ENCODE measurements at places on chromosomes 11 and 22. TPM values are rescaled to one million over a fixed set of nuclear protein-coding genes. Genes with fewer than 3 reads are reported as not detected.

GRCh38 chr11:77361184-77361583 lies 59.7 kb upstream of the GDPD4 start:
- peak overlapping the region; percentile 10 for H3K27ac ChIP-seq
- no peak for DNase-seq
- H3K36me3 ChIP-seq = peaks cover 11% of the 10 kb centered on the region
- H3K4me1 ChIP-seq = peaks cover 9% of the 10 kb centered on the region
- H3K27me3 ChIP-seq = no peaks in the 10 kb centered on the region

Gene ANGPTL5
- not detected for total RNA-seq

Gene CFAP68
- total RNA-seq = 12.7 TPM

- no peak overlapping the region for H3K27ac ChIP-seq
- H3K27me3 ChIP-seq = no peaks in the 10 kb centered on the region
- no peak overlapping the region for H3K4me3 ChIP-seq
- DNase-seq = no peak
- peaks cover 7% of the 10 kb centered on the region for H3K4me1 ChIP-seq
- H3K36me3 ChIP-seq = no peaks in the 10 kb centered on the region
Observed at GRCh38 chr22:27063406-27063805, 406.0 kb downstream of the MIAT start.

DNA sequence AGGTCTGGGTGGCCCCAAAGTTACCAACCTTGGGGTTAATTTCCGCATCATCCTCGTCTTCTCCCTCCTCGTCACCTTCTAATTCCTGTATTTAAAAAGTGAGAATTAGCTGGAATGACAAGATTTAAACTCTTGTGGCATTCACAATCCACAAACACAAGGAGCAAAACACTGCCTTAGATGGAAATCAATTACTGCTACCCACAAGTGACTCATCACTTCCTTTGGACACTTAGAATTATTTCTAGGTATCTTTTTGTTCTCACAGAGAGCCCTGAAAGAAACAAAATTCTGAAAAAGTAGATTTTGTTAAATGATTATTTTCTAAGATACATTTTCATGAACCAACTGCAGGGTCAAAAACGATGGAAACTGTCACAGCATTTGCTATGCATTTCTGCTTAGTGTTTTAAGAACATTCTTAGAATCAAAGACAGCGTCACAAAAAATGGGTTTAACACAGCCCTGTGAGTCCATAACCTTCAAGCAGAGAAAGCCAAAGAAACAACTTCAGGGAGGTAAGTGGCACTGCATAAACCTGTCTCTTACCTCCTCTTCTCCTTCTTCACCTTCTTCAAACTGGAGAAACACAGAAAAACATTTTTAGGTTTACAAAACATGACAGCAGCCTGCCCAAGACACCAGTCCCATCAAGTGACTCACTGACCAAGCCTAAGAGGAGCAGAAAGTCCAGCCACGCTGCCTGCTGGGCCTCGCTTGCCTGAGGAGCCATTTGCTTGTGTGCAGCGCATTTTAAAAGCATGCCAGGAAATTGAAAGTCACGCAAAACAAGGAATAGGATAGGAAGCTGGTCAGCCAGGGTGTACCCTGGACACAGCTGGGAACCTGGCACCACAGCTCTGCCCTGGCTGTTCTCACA lies 22.3 kb upstream of the PHLDA2 start:
- H3K4me1 ChIP-seq = peaks cover 58% of the 10 kb centered on the region
- H3K4me3 ChIP-seq = peak overlapping the region; percentile 31
- H3K27ac ChIP-seq = peak overlapping the region; percentile 89
- H3K27me3 ChIP-seq = no peaks in the 10 kb centered on the region
